ENCODE measurements at places on chromosomes 11 and 22. TPM values are rescaled to one million over a fixed set of nuclear protein-coding genes. Genes with fewer than 3 reads are reported as not detected.

GRCh38 chr22:27327981-27328721 is 473.4 kb downstream of the MN1 start:
- no peak for DNase-seq

- no peak for DNase-seq
Measured at GRCh38 chr11:823441-824291, 4.1 kb upstream of the CRACR2B start.

GRCh38 chr11:130260742-130261141 is 54.0 kb downstream of the ZBTB44 start:
- DNase-seq: no peak

GRCh38 chr11:61873588-61874376 is 17.6 kb downstream of the FADS3 start:
- no peak for DNase-seq

DNA sequence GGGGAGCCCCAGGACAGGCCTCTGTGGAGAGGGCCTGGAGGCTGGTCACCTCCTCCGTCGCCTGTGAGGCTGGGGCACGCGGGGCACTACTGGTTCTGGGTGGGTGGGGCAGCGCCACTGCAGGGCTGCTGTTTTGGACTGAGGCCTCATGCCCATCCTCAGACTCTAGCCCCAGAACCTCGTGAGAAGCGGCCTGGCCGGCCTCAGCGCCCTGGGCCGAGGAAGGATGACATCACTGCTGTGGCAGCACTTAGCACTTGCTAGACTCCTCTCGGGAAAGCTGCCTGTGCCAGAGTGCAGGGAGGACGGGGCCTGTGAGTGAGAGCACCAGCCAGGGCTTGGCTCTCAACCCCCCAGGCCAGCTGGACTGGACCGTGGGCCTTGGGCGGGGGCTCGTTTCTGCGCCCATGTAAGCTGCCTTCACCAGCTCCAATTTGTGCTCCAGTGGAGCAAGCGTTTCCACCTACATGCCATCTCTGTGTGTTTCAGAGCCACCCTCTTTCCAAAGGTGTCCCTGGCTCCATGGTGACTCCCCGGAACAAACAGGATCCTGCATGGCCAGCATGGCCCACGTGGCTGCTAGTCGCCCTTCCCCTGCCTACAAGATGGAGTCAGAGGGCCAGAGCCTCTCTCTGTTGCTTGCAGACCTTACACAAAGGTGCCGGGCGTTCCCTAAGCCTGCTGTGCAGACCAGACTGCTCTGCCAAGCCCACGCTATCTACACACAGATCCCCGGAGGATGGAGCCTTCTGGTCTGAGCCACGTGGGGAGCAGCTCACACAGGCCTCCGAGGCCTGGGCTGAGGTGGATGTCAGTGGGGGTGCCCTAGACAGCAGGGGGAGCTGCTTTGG is 102.9 kb downstream of the CTTN start:
- DNase-seq: no peak

GRCh38 chr11:126398296-126398695 is 42.8 kb downstream of the ST3GAL4 start:
- no peak for DNase-seq

GRCh38 chr11:44088871-44089270 is 6.6 kb upstream of the EXT2 start:
- no peak for DNase-seq

- no peak for DNase-seq
Measured at GRCh38 chr11:99449345-99449744, 428.6 kb downstream of the CNTN5 start.

DNA sequence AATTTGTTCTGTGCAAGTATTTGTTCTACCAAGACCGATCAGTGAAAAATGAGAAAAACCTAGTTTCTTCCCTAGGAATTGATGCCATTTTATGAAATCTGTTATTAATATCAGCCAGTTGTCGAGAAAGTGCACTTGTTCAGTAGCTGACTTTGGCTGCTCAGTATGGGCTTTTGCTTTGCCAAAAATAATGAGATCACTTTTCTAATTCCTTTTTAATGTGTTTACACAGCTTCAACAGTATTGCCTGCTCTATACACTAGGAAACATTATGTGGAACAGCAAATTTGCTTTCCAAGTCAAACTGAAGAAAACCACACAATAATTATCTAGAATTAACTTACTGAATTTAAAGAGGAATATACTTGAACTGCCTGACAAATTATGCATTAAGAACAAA is 34.4 kb downstream of the SCUBE2 start:
- no peak for DNase-seq

GRCh38 chr11:77205467-77206263 is 77.6 kb downstream of the MYO7A start:
- DNase-seq: no peak

- no peak for DNase-seq
Measured at GRCh38 chr11:105456950-105457349, 152.9 kb upstream of the GRIA4 start.

DNA sequence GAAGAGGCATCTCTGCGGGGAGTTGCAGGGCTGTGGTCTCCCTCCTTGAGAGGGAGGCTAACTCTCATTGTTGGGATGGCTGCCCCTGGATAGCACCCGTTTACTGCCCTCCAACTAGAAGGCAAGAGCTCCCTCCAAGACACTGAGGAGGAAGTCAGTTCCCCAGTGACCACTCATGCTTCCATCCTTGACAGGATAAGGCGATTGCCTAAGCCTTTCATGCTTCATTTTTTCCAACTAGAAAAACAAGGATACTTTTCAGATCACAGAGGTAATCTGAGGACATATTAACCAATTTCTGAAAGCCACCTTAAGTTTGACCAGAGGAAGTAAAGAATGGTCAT is 186.6 kb downstream of the MAML2 start:
- no peak for DNase-seq

DNA sequence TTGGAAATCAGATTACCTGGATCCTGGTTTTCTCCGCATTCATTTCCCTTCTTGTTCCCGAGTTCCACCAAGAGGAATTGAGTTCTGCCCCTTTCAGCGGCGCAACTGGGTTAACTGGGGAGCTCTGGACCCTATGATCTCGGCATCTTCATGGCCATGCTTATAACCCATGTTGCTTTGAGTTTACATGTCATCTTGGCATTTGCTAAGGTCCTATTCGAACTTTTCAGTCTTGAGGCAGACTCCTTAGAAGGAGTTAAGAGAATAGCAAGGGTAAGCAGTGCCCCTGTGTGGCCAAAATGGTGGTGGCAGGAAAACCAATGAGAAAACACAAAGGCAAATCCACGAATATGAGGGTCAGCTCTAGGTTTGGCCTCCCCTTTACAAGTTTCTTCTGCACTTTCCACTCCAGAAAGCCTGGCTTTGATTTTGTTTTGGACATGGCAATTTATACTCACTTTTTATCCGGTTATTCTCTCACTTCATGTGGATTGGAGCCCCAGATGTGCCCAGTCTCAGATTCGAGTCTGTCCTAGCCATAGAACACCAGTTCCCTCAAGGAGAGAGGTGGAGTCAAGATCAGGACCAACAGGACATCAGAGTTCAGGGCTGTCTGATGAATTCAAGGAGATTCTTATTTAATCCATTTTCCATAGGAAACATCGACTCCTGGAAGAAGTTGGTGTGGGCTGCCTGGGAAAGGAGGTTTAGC is 55.3 kb upstream of the FBXO3 start:
- DNase-seq: peak; percentile 28

DNA sequence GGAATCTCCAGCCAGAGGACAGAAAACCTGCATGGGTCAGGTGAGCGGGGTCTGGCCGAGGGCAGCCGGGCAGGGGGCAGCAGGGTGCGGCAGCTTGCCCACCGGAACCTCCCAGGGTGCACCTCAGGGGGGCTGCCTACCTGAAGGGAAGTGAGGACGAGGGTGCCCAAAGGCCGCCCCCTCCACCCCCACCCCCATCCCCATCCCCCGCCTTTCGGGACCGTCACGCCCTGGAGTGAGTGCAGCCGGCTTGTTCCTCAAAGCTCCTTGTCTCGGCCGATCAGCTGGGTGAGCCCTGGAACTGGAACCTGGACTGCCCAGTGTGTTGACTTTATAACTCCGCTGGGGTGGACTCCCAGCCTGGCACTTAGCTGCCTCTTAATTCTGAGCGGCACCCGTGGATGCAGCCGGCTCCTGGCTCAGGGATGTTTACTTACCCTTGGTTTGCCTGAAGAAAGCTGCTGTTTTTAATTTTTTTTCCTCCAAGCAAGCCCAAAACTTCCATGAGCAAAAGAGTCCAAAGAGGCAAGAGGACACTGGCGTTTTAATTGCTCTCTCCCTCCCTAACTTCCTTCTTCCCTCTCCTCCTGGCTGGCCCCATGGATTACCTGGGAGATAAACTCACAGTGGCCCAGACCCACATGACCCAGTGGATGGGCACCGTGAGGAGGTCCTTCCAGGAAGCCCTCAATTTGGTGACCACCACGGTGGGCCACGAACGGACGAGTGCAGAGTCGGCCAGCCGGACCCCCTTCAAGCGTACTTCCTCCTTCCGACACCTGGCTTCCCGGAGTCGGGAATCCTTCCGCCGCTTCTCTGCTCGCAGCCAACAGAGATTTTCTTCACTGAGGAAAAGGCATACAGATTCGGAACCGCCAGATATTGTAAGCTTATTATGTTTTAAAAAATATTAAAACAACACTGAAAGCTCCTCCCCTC is 87.8 kb upstream of the CRYBB3 start:
- DNase-seq: no peak

- no peak for DNase-seq
Measured at GRCh38 chr11:68338051-68338780, 25.8 kb downstream of the LRP5 start.

GRCh38 chr11:118628432-118628831 is 21.0 kb downstream of the PHLDB1 start:
- DNase-seq: no peak

DNA sequence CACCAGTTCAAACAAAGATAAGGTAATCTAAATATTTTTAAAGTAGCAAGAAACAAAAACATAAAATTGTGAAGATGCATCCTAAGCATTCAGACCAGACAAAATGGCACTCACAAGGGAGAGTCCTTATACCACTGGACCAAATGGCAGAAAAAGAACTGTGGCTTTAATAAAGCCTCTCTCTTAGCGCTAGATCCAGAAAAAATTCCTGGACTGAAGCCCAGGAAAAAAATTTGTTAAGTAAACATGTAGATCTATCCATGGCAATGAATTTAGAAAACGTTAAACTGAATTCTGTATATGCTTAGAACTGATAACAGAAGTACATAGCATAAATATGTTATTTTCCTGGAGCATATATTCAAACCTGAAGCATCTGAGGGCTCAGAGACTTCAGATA is 11.8 kb upstream of the CD59 start:
- no peak for DNase-seq

DNA sequence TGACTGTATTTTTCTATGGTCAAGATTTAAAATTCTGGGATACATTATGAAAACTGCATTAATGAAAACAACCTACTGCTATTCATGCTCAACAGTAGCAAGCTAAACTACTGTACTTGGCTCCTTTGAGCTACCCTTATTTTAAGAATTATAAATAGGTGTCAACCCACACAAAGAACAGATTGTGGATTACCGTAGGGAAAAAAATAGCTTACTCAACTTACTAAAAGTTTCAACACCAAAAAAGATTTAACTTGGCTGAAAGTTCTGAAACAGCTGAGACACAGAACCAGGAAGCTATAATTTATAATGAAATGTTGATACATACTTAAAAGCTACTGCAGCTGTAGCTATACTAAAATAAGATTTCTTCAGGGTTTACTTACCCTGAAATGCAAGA is 10.1 kb downstream of the LIN7C start:
- DNase-seq: no peak

GRCh38 chr11:86737737-86738136 is 62.6 kb upstream of the PRSS23 start:
- DNase-seq: no peak

GRCh38 chr11:30729187-30729713 is 143.1 kb upstream of the MPPED2 start:
- DNase-seq: no peak

Gene CREB3L1
- 0.15 TPM for total RNA-seq

Gene FAM76B
- 40.5 TPM for total RNA-seq

Gene BIK
- 2.3 TPM for total RNA-seq

Gene GLB1L3
- total RNA-seq: 16.1 TPM

Gene RIMBP3C
- total RNA-seq: 0.34 TPM

Gene CRACR2B
- 1.3 TPM for total RNA-seq

Gene ART1
- not detected for total RNA-seq

Gene CEND1
- total RNA-seq: 7.1 TPM

All from activated T-helper 1 cell treated with anti-CD3 and anti-CD28 coated beads, Interleukin-12 subunit alpha, Interleukin-12 subunit beta, Interleukin-2, Interleukin-4 antibody, amounts not matched to agents 30 ng/mL and 10 ng/mL and 1 ng/mL, durations not matched to agents 14 hours and 24 hours and 36 hours (primary cell).